Activated CD8-positive, alpha-beta memory T cell treated with anti-CD3 and anti-CD28 coated beads for 1 hour (primary cell): ENCODE measurements at places on chromosomes 2 and 18.

DNA sequence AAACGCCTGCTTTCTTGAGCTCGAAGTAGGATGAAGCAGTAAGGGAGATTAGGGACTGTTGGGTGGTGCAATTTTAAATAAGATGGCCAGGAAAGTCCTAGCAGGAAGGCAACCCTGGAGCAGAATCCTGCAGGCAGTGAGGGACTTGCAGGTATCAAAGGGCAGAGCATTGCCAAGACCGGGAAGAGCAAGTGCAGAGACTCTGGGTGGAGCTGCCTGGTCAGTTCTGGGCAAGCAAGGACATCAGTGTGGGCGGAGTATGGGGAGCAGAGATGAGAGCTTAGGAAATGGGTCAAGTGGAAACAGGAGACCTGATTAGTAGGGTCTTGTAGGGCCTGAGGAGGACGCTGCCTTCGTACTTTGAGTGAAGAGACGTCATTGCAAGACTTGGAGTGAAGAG is 64.4 kb upstream of the NCK2 start:
- DNase-seq, result no peak

DNA sequence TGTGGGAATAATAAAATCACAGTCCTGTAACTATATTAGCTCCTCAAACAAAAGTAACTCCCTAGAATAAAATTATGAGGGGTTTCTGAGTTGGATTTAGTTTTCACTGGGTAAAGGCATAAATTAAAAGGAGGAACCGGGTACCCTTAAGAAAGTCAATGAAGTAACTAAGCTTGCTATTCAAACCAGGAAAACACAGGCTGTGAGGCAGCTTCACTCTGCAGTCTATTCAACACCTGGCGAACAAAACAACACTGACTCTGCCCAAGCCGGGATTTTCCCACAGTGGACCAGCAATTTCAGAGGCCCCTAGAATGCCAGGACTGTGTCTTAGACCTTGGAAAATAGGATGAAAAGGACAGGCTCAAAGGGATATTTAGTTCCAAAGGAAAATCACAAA is 24.6 kb upstream of the CREB1 start:
- no peak for DNase-seq

DNA sequence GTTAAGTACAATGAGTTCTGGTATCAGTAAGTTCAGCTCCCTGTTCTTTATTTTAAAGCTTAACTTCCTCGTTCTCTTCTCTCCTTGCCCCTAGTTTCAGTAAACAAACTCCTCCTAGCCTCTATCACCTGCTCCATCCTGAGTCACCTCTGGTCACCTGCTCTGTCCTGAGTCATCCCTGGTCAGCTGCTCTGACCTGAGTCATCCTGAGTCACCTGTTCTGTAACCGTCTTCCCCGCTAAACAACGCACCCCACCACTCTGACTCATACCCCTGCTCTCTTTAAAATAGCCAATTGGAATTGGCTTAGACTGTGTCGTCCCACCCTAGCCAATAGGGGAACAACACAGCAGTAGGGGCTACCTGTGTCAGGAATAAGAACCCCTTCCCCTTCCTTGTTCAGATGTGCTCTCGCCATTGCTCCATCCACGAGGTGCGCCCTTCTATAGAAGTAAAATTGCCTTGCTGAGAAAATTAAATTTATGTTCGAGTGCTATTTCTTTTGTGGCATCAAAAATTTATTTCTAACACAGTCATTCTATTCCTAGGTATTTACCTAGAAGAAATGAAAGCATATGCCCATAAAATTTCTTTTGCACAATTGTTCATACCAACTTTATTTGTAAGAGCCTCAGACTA is 24.9 kb upstream of the RMND5A start:
- DNase-seq, result no peak

GRCh38 chr18:11607906-11608305 is 1.5 kb upstream of the SLC35G4 start:
- DNase-seq, result no peak

DNA sequence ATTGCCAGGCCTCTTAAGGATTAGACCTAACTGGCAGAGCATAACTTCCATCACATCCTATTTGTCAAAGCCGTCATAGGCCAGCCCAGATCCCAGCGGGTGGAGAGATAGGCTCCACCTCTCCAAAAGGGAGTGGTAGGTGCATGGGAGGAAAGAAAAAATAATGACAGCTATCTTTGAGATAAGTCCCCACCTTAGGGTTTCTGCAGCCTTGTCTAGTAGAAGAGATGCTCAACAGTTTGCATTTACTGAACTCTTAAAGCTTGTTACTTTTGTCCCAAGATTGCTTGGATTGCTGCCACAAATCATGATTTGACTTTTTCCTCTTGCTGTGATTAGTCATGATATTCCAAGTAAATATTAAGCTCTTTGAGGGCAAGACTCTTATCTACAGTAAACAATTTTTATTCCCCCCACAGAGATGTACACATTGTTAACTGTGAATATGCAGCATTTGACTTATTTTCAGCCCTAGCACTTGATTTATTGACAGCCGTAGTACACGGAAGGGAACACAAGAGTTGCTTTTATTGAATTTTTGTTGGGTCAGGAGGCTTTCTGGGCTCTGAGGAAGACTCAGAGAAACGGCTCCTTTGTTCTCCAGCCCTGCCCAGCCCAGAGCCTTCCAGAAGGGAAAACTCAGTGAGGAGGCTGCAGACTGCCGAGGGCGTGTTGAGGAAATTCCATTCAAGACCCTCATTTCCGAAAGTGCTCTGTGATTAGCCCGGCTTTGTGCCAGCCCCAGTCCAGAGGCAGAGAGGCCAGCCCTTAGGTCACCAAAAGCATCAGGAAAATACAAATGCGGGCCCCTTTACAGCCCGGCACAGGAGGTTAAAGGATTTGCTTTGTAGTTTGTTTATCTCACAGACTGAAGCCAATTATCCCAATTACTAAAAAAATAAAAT is 75.5 kb upstream of the ZNF532 start:
- no peak for DNase-seq

DNA sequence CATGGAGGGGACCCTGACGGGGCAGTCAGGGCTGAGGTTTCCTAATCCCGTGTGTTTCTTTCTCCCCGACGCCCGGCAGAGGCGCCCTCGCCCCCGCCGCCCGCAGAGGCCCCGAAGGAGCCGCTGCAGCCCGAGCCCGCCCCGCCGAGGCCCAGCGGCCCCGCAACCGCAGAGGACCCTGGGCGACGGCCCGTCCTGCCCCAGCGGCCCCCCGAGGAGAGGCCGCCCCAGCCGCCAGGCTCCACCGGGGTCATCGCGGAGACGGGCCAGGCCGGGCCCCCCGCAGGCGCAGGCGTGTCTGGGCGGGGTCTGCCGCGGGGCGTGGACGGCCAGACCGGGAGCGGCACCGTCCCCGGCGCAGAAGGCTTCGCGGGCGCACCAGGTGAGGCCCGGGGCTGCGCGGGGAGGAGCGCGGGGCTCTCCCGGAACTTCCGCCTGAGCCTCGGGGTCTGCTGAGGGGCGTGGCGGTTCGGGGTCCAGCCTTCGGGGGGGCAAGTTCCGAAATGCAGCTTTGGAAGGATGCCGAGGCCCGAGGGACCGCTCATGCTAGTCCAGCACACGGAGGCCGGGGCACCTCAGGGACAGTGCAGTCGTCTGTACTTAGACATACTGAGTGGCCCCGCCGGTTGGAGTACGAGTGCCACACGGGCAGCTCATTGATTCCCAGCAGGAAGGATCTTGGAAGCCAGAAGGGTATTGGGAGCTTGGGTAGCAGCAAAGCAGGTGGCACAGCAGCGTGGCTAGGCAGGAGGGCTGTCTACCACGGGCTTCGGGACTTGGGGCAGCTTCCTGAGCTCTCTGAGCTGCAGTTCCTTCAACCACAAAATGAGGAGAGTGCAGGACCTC is 60.1 kb downstream of the EMILIN2 start:
- peak; percentile 19 for DNase-seq
